ENCODE measurements at places on chromosomes 2 and 18. TPM values are rescaled to one million over a fixed set of nuclear protein-coding genes. Genes with fewer than 3 reads are reported as not detected.

The PDE1A gene
- 13.6 TPM for total RNA-seq

- H3K4me3 ChIP-seq, result no peak overlapping the region
- no peak for DNase-seq
- H3K27ac ChIP-seq, result peak overlapping the region; percentile 37
- H3K4me1 ChIP-seq, result no peaks in the 10 kb centered on the region
Measured at GRCh38 chr2:237341872-237342271, 72.1 kb downstream of the COL6A3 start.

- H3K27ac ChIP-seq, result no peak overlapping the region
- no peak for DNase-seq
- no peaks in the 10 kb centered on the region for H3K4me1 ChIP-seq
- no peaks in the 10 kb centered on the region for H3K36me3 ChIP-seq
- H3K4me3 ChIP-seq, result no peak overlapping the region
- H3K27me3 ChIP-seq, result no peaks in the 10 kb centered on the region
Measured at GRCh38 chr2:25483607-25484266, 142.0 kb upstream of the DNMT3A start.

- no peak for DNase-seq
- no peak overlapping the region for H3K27ac ChIP-seq
- H3K4me1 ChIP-seq, result peaks cover 13% of the 10 kb centered on the region
- H3K27me3 ChIP-seq, result no peaks in the 10 kb centered on the region
- H3K36me3 ChIP-seq, result no peaks in the 10 kb centered on the region
Measured at GRCh38 chr2:49973436-49973835, 819.1 kb upstream of the FSHR start.

GRCh38 chr18:13568443-13569392 lies 157.6 kb downstream of the FAM210A start:
- no peaks in the 10 kb centered on the region for H3K36me3 ChIP-seq
- no peaks in the 10 kb centered on the region for H3K27me3 ChIP-seq
- H3K4me1 ChIP-seq, result peaks cover 22% of the 10 kb centered on the region
- H3K4me3 ChIP-seq, result no peak overlapping the region

The SLC30A3 gene
- not detected for total RNA-seq

DNA sequence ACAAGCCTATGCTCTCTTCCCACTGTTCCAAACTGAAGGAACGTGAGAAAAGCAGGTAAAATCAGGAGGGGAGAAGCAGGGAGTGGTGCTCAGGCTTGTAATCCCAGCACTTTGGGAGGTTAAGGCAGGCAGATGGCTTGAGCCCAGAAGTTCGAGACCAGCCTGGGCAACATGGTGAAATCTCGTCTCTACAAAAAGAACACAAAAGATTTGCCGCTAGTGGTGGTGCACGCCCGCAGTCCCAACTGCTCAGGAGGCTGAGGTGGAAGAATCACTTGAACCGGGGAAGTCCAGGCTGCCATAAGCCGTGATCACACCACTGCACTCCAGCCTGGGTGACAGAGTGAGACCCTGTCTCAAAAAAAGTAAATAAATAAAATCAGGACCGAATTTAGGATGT lies 1.3 kb upstream of the TMSB10 start:
- H3K36me3 ChIP-seq, result no peaks in the 10 kb centered on the region
- H3K27ac ChIP-seq, result peak overlapping the region; percentile 93
- no peak for DNase-seq
- peak overlapping the region; percentile 97 for H3K4me3 ChIP-seq
- peaks cover 18% of the 10 kb centered on the region for H3K4me1 ChIP-seq
- H3K27me3 ChIP-seq, result no peaks in the 10 kb centered on the region

Measured in esophagus muscularis mucosa (tissue), 4 donors.